Amygdala (tissue), 56 donors: ENCODE measurements at places on chromosomes 5 and 9.

DNA sequence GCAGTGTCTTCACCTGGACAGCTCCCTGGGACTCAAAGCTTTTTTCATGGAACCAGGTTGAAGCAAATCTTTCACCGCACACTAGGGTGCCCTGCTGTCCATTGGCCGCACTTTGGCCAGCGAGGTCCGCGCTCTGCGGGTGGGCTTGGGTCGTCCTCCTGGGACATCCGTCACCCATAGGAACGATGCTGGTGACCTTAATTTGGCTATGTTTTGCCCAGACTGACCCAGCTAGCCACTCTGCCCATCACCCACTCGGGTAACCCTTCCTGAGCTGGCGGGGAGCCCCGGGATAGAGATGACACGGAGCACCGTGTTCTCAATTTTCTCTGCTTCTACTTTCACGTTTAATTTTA is 25.9 kb downstream of the ZDHHC11B start:
- DNase-seq = no peak

GRCh38 chr9:105835721-105836120 is 141.4 kb downstream of the TMEM38B start:
- DNase-seq = no peak

GRCh38 chr5:73638344-73639095 is 12.5 kb downstream of the ARHGEF28 start:
- no peak for DNase-seq

- no peak for DNase-seq
Observed at GRCh38 chr9:811106-811531, 30.4 kb upstream of the DMRT1 start.
